ENCODE measurements at places on chromosomes 6 and 20.

DNA sequence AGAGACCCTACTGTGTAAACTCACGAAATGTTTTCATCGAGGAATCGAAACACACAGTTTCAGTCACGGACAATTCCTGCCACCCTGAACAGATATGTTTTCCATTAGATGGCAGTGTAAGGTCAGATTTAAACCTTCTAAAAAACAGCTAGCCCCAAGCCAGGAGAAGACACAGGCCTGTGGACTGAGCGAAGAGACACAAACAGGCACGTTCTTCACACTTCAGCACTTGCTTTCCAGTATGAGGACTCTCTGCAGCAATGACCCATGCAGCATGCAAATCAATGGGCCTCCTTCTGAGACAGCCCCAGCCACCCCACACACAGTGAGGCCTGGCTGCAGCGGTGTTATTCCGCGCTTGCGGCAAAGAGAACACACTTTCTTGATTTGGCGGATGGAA lies 31.9 kb downstream of the HUS1B start:
- no peak for DNase-seq

- no peak for DNase-seq
Observed at GRCh38 chr6:113011801-113012200, 664.7 kb downstream of the RFPL4B start.

DNA sequence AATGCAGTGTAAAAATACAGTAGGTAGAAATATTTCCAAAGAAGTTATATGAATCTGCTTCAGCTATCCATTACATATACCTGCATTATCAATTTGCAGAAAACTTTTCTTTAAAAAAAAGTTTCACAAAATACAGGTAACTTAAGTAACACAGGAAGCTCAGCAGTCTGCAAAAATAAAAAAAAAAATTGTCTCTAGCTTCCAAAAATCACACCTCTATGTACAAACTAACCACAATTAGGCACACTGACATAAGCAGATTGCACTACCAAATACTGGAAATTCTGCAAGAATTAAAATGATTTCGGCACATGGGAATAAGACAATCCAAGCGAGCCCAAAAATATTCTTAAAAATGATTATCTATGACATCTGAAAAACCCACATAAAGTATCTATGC lies 41.2 kb downstream of the ME1 start:
- no peak for DNase-seq

DNA sequence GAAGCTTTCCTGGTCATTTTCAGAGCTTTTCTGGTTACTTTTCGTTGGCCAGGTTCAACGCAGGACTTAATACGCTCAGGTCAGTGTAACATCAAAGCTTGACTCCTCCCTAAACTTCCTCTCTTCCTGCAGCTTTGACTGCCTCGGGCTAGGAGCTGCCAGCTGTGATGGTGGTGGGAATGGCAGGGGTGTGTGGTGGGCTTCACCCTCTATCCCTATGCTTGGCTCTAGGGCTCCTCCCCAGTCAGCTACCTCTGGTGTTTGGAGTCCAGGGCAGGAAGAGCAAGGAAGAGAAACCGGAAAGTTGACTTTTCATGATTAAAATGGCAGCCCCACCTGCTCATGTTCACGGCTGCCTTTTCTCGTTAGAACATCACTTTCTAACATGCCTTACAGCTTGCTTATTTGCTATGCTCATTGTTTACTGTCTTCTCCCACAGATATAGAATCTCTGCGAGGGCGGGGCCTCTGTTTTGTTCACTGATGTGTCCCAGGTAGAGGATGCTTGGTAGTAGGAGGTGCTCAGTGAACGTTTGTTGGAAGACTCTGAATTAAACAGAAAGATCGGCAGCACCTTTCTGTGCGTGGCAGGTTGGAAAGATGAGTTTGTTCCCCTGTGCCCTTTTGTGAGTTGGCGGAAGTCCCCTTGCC lies 16.1 kb upstream of the PPP1R14C start:
- no peak for DNase-seq

DNA sequence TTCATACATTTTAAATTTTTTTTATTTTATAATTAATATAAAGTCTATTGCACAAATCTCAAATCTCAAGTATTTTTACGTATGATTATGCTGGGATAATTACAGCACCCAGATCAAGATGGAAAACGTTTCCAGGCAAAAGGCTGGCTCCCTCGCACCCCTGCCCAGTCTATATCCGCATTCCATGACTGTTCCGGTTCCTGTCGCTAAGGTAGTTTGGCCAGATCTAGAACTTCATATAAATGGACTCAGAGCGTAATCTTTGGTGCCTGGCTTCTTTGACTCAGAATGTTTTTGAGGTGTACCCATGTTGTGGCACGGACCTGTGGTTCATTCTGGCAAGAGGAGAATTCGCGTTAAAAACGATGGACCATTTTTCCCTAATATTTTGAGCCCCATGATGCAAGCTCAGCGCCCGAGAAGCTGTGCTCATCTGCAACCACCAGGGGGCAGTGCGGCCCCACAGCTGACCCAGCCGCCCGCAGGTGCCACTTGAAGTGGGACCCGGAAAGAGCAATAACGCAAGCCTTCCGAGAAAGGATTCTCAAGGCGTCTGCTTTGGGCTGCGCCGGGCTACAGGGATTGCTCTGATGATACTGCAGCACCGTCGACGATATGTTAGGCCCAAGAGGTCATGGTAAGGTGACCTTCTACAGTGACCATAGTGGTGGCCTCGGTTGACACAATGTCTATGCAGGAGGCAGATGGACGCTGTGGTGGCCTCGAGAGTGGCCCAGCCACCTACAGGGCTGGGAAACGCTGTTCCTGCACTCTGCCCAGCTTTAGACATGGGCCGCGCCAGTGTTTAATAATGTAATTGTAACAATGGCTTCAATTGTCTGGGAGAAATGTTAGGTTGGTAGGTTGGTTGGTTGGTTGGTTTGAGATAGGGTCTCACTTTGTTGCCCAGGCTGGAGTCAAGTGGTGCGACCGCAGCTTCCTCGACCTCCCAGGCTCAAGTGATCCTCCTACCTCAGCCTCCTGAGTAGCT lies 160.1 kb downstream of the ZMYND8 start:
- DNase-seq, result peak; percentile 16

- no peak for DNase-seq
Observed at GRCh38 chr6:20541382-20541781, 7.1 kb downstream of the CDKAL1 start.

DNA sequence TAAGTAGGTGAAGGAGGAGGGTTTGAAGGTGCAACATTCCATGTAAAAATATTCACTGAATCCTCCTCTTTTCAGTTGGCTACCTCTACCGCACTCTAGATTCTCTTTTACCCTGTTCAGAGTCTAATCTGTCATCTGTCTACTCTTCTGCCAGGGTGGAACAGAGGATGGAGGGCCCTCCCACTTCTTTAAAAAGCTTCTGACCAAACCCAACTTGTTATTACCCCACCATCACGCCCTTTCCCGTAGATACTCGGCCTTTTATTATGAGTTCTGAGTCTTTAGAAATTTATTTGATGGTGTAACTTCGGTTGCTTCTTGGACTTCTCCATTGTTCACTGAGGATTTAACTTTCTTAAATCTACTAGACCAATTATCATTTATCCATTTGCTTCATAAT lies 11.7 kb downstream of the STX11 start:
- no peak for DNase-seq

DNA sequence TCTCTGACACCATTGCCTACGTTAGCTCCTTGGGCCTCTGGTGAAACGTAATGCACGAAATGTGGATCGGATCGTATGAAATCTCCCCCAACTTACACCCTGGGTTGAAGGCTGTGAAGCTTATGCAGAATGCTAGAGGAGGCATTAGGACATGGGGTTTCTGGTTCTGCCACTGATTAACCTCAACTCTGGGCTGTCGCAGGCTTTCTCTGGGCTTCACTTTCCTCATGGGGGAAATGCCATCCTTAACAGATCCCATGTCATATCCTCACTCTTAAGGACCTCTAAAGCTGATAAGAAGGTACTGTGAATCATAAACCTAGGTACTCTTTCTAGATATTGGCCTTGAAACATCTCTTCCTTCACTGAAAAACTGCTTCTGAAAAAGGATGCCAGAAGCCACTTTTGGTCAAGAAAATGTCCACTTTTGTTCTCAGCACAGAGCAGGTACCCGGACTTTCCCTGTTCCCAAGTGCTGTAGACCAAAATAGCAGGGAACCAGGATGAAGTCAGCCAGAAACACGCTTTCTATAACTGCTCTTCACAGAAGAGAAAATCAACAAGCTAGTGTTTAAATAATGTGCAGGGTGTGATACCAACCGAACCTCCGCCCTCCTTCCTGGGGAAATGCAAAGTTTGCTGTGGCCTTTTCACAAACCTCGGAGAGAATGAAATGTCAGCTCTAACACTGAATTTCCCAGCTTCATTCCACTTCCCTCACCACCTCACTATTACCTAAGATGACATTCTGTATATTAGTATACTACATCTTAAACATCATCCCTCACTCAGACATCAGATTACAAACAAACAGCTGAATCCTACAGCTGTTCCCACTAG lies 118.9 kb downstream of the BACH2 start:
- DNase-seq, result no peak

- no peak for DNase-seq
Observed at GRCh38 chr6:143993965-143994646, 14.0 kb downstream of the PLAGL1 start.

DNA sequence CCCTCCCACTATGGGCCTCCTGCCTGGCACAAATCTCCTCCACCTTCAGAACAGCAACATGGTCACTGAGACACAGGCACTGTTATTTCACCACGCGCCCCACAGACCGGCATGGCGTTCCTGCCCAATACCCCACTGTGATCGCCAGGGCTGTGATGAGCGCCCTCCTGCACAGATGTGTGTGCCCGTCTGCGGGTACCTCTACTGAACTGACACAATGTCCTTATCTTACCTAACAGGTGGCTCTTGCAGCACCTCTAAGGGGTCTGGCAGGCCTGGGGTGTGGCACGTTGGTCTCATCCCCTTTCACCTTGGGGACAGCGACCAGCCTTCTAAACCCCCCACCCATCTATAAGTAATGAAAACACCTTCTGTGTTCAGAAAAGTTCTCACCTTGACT lies 64.2 kb downstream of the STAU1 start:
- no peak for DNase-seq

- DNase-seq, result no peak
Observed at GRCh38 chr6:160198606-160199211, 59.9 kb downstream of the SLC22A2 start.

GRCh38 chr20:3312940-3313682 lies 74.1 kb upstream of the SLC4A11 start:
- no peak for DNase-seq

DNA sequence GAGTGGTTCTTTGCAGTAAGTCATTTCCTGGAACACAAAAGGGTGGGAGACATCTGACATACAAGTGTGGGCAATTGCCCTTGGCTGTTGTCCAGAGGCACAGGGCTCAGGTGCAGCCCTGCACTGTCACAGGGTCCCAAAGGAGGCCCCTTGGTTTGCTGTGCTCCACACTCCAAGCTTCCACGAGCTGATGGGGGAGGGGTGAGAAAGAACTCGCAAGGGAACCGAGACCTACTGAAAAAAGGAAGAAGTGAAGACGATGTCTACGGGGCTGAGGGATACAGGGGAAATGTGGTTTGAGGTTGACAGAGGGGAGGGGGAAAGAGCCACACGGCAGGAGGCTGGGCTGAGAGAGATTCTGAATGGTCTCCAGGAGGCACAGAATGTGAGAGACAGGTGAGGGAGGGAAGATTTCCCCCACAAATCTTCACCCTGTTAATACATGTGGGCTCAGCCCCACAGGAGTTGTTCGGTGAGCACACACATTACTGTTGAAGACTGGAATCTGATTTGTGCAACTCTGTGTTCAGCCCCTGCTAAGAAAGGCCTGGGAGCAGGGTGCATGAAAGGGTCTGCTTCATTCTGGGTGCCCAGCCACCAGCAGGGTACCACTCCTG lies 123.4 kb downstream of the LY86 start:
- DNase-seq, result no peak

- no peak for DNase-seq
Observed at GRCh38 chr6:145733207-145733606, 2.1 kb downstream of the EPM2A start.

- DNase-seq, result no peak
Observed at GRCh38 chr6:110996691-110997090, 14.9 kb downstream of the RPF2 start.

GRCh38 chr20:44738813-44739477 lies 6.7 kb upstream of the KCNK15 start:
- no peak for DNase-seq

DNA sequence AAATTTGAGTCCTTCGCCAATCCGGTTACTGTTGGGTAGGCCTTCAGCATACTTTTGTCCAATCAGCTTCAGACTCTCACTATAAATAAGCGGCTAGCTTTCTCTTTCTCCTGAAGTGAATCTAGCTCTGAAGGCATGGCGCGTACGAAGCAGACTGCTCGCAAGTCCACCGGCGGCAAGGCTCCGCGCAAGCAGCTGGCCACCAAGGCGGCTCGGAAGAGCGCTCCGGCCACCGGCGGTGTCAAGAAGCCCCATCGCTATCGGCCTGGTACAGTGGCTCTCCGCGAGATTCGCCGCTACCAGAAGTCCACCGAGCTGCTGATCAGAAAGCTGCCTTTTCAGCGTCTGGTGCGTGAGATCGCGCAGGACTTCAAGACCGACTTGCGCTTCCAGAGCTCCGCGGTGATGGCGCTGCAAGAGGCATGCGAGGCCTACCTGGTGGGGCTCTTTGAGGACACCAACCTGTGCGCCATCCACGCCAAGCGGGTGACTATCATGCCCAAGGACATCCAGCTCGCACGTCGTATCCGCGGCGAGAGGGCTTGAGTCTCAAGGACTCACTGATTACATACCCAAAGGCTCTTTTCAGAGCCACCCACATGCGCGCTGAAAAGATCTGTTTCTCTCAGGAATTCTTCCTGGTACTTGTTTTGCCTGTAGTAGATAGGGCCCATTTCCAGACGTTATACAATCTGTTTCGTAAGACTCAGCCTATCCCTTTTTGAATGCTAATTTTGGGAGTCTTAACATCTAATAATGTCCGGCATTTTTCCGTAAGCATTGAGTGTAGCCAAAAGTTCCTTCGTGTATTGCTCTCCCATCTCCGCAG lies 102.0 kb downstream of the OR2B2 start:
- DNase-seq, result peak; percentile 60

GRCh38 chr20:17457079-17457478 lies 74.1 kb downstream of the BFSP1 start:
- no peak for DNase-seq

GRCh38 chr6:144768551-144769075 lies 483.5 kb downstream of the UTRN start:
- no peak for DNase-seq

GRCh38 chr6:161418463-161418945 lies 144.6 kb upstream of the AGPAT4 start:
- no peak for DNase-seq

GRCh38 chr20:40717343-40717865 lies 28.4 kb upstream of the MAFB start:
- no peak for DNase-seq

- DNase-seq, result no peak
Observed at GRCh38 chr20:46334303-46334904, 26.1 kb upstream of the CDH22 start.

GRCh38 chr20:19958219-19958618 lies 58.9 kb upstream of the NAA20 start:
- no peak for DNase-seq

- no peak for DNase-seq
Observed at GRCh38 chr6:74715355-74716085, 490.3 kb downstream of the COL12A1 start.
